ENCODE measurements at places on chromosomes 12 and 14.

DNA sequence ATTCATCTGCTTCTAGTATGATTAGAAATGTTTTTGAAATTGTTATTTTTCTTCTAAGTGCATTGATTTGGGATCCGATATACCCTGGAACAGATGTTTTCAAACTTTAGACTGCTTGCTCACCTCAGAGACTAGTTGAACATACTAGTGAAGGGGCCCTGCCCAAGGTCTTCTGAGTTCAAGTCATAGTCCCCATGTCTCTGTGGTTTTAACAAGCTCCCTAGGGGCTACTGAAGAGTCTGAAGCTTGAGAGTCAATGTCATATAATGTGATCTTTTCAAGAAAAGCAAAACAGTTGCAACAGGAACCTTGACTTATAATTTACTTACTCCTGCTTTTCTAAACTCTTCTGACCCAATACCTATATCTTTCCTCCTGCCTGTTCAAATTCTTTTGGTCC, 7.5 kb upstream of the UBE2N start:
- no peak for DNase-seq

GRCh38 chr14:77985211-77985615, 185.0 kb upstream of the NRXN3 start:
- no peak for DNase-seq

DNA sequence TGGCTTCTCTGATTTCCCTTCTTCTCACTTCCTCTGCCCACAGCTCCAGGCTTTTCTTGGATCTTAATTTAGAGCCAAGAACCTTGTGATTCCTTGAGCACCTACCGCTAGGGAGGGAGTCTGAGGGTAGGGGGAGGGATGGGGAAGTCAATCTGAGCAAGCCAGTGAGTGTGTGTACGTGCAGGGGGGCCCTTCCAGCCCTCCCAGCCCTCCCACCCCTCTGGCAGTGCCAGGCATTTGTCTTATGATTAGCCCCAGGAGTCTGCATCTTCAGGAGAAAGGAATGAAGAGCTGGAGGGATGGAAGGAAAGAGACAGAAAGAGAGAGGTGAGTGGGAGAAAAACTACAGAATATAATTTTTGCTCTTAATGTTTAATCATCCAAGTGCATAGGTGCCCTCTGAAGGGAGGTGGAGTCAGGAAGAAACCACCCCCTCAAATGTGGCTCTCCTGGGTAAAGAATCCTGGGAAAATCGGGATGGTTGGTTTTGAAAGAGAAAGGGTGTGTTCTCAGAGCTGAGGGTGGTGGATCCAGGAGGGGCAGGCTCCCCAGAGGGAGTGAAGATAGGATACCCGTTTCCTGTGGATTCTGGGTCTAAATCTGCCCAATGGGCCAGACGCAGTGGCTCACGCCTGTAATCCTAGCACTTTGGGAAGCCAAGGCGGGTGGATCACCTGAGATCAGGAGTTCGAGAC, 2.1 kb downstream of the PIANP start:
- DNase-seq = no peak

DNA sequence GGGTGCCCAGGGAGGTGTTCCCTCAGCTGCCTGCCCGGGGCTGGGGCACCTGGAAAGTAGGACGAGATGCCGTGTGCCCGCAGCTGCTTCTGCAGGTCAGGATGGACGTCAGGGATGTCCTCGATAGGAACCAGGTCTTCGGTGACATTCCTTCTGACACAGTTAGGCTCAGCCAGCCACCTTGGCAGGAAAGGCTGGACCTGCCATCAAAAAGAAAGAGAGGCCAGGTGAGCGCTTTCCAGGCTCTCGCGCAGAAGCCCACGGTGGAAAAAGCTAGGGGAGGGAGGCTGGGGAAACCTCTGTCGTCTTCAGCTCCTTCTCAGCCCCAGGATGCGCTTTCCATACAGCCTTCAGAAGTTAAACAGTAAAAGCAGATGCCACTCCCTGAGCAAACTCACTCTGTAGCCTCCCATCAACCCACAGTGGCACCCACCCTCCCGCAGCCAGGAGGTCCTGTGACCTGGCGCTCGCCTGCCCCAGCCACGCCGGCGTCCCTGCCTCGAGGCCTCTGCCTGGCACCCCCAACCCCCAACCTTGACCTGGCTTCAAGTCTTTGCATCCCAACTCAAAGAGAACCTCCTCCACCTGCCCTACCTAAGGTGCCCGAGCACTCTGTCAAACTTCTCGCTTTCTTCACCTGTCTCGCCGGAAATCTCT, 1.3 kb downstream of the DDX51 start:
- no peak for DNase-seq

DNA sequence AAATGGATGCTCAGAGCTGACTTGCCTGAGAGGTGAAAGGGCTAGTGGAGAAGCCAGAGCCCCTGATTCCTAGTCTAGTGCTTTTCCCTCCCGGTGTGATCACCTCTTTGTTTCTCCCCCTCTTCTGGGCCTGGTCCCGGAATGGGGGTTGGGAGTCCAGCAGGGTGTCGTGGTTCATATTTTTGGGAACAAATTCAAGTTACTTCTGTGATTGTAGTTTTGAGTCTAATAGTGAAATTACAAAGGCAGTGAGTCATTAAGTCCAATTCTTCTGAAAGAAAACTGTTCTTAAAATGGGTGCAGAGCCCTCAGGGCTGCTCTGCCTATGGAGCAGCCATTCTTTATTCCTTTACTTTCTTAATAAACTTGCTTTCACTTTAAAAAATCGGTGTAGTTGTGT, 7.6 kb downstream of the SUSD6 start:
- DNase-seq = no peak

GRCh38 chr14:95541932-95542930, 7.4 kb downstream of the GLRX5 start:
- DNase-seq = no peak

DNA sequence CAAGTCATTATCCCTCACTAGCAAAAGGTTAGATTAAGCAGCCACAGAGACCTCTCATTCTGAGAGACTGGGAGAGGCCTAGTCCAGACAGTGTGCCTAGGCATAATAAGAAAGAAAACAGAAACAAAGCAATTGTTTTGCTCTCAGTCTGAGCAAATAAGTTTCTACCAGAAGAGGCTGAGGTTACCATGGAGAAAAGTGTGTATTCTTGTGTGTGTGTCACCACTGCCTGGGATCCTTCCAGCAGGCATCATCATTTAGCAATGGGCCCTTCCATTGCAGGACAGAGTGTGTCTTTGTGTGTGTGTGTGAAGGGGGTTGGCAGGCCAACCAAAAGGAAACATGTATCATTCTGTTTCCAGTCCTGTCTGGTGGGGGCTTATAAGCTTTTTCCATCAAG, 3.7 kb downstream of the EFS start:
- DNase-seq = no peak

GRCh38 chr14:76456200-76456599, 80.3 kb downstream of the ESRRB start:
- DNase-seq = peak; percentile 10

DNA sequence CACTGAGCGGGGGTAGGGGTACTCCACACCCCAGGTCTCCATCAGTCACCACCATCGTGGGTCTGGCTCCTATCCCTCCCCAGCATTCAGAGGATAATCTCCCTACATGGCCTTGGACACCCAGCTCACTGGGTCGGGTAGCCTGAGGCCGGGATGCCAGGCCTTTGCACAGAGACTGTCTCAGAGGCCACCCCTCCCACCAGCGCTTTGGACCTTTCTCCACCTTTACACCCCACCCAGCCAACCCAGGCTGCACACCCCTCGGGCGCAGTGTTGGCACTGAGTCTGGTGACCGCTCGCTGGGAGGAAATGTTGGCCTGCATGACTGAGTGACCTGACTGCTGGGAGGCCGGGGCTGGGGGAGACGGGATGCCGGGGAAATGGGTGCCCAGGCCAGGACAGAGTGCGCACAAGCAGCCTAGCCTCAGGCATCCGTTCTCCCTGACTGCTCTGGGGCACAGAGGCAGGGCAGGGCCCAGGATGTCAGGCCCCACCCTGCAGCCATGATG, 10.6 kb upstream of the LBHD2 start:
- DNase-seq = no peak

GRCh38 chr12:119949594-119949993, 39.4 kb upstream of the BICDL1 start:
- no peak for DNase-seq

DNA sequence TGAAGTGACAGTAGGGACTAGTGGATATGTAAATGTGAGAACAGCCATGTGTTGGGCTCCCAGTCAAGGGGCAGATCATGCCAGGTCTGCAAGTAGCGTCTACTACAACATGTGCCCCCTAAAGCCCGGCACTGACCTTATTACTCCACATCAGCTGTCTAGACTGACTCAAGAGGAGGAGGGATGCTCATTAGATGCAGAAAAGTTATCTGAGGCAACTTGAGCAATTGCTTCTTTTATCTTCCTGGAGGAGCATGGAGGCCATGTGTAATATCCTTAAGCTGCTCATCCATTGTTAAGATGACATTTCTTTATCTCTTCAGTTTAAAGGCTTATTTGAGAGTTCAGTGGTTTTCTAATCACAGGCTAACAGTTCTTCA, 404.7 kb upstream of the FLRT2 start:
- no peak for DNase-seq

All from CD4-positive, alpha-beta T cell treated with Interleukin-2 at 100 ng/mL for 4 hours (primary cell).